ENCODE measurements at places on chromosomes 1 and 21.
A peak's percentile ranks its signal among the peaks of the same experiment; 100 is the strongest.

GRCh38 chr1:98389809-98390208 lies 271.7 kb upstream of the SNX7 start:
- no peak for DNase-seq

DNA sequence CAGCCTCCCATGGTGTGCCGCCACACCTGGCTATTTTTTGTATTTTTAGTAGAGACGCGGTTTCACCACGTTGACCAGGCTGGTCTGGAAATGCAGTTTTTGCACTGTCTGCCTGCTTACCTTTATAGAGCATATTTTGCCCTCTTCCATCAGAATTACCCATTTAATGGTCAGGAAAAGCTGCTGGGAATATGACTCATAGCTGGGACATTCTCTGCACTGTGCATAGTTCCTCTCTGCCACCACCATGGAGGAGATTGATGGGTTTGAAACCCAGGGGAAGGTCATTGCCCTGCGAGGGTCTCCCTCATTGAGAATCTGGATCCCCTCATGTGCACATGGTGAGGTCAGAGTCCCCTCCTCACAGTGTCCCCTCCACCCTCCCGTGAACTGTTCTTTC lies 32.1 kb downstream of the MX1 start:
- no peak for DNase-seq

DNA sequence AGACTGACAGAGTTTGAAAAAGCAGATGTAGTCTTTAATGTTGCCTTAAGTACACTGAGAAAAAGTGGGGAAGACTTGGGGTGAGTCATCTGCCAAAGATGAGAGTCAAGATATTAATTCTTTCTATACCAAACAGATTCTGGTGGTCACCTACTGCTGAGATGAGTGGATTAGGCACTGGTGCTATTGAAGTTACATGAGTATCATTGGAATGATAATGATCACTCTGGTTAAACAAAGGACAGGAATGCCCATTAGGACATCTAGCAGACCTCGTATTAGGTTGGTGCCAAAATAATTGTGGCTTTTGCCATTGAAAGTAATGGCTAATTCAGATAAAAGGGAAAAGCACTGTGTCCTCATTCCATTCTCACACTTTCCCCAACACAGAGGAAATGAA lies 1588.9 kb downstream of the KCNT2 start:
- DNase-seq: no peak

GRCh38 chr1:6526316-6526715 lies 28.0 kb downstream of the NOL9 start:
- no peak for DNase-seq

- DNase-seq: no peak
These were observed 3.9 kb downstream of the ADIPOR1 start for GRCh38 chr1:202954057-202954745.

- DNase-seq: no peak
These were observed 13.2 kb upstream of the PRMT2 start for GRCh38 chr21:46622226-46622625.

DNA sequence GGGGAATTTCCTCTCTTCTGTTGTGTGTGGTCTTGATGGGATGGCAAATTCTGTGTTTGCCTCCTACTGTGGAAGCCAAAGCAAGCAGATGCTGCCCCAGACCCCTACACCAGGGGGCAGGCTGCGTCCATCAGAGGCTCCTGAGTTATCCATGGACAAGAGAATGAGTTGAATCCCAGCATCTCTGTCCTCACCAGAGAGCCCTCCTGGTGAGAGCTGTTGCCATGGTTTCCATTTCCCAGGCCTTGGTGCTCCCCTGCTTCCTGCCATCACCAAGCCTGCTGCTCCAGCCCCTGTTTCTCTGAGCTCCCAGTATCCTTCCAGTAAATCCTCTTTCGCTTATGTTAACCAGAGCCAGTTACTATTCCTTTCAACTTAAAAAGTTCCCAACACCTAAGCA lies 20.4 kb upstream of the GNG12 start:
- no peak for DNase-seq

- DNase-seq: no peak
These were observed 312.5 kb upstream of the PKN2 start for GRCh38 chr1:88371436-88372023.

DNA sequence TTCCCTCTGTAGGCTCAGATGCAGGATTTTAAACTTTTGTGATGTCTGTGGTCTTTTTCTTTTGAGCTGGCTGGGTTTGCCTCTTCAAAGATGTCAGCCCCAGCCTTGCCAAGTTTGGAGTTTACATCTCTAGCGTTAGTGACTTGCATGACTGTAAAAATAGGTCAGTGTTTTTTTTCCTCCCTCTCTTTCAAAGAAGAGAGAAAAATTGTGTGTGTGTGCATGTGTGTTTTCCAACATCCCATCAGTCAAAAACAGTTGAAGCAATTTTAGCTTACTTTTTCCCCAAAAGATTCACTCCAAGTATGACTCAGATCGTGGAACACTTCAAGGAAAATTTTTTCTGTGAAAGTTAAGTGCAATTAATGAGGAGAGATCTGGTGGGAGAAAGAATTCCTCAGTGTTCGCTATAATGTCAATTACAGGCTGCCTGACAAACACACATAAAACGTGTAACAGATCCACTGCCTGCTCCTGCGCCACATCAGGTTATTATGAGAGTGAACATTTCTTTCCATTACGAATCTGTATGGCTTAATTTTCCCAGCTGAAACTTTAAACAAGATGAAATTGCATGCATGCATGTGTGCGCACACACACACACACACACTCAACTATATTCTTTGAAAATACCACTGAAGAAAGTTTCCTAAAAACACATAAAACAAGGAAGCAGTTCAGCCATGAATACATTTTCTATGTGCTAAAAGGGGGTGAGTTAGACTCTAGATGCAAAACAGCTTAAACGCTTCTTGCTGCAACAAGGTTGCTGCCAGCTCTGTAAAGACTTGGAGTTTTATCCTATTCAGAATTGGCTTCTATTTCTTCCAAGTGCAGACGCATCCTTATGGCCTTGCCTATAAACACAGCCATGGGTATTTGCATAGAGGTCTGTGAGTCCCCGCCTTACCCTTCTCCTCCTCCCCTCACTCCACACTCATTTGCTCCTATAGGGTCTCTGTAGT lies 55.5 kb downstream of the TLR5 start:
- DNase-seq: no peak

DNA sequence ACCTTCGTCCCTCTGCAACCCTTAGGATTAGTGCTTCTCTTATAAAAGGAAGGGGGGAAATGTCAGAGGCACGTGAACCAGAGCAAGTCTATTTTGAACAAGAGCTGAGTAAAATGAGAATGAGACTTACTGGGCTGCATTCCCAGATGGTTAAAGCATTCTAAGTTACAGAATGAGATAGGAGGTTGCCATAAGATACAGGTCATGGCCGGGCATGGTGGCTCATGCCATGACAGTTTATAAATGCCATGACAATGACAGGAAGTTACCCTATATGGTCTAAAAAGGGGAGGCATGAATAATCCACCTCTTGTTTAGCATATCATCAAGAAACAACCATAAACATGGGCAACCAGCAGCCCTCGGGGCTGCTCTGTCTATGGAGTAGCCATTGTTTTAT lies 2.5 kb upstream of the AQP10 start:
- no peak for DNase-seq

GRCh38 chr1:27603309-27603680 lies 649 bp downstream of the AHDC1 start:
- no peak for DNase-seq

DNA sequence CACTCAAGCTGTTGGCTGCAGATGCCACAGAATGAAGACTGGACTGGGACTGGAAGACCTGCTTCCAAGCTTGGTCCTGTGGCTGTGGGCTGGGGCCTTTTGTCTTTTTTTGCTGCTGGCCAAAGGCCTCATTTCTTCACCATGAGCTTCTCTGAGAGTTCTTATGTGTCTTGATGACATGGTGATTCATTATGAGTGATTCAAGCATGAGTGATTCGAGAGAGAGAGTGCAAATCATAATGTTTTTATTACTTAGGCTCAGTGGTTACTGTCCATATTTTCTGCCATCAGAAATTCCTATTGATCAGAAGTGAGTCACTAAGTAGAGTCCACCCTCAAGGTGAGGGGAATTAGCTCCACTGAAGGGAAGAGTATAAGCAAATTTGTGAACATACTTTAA lies 94.0 kb downstream of the PCP4 start:
- no peak for DNase-seq

- DNase-seq: no peak
These were observed 31.0 kb downstream of the NCAM2 start for GRCh38 chr21:21029164-21029563.

DNA sequence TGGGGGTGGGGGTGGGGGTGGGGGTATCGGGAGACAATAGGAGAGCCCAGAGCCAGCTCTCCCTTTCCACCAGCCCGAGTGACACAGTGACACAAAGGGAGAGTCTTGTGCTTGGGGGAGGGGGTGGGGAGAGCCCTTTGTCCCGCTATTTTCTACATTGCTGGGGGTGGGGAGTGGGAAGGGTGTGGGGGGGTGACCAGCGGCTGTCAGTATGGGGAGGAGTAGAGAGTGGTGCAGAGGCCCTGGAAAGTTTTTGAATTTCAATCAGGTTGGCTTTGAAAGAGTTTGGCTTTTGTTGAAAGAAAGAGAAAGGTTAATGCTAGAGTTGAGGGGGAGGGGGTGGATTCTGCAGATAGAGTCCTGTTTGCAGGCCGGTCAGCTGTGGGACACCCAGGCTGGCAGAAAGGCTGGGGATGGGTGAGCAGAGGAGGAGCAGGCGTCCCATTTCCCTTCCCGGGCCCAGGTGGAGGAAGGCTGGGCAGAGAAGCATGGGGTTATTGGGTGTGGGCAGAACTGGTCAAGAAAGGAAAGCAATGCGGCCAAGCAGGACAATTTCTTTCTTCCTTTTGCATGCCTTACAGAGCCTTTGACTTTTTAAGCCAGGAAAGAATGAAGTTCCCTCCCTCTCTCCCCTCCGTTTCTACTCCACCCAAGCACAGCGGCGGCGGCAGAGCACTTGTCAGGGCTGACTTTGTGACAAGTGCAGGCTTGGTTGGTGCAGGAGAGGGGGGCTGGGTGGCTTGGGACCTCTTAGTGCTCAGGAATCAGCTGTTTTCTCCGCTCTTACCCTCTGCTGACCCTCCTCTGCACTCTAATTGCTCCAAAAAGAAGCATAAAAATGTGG lies 96.2 kb downstream of the RNF220 start:
- DNase-seq: no peak

DNA sequence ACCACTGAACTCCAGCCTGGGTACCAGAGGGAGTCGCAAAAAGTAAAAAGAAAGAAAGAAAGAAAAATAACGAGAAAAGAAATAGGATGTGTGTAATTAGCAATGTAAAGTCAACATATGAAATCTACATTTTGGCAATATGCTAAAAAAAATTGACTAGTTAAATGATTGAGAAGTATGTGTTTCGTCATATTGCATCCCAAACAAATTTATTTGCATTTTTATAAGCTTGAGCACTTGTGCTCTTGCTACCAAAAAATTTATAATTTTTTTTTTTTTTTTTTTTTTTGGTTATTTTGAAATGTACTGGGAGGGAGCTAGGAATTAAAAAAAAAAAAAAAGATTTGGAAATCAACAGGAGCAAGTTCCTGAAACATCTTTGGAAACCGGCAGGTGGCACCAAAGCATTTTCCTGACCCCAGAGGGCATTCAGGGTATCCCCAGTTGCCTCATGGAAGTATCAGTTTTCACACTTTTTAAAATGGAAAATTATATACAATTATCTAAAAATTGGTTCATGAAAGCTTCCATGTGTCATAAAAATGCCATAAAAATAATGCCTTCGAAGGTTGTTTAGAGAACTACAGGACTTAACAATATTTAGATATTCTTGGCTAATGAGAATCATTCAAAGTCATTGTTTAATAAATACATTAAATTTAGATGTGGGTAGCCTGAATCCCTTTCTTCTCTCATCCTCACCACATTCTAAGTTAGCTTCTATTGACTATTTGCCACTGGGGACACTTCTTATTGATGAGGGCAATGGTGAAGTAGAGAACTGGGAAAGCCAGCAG lies 4.8 kb upstream of the HEATR1 start:
- DNase-seq: no peak

DNA sequence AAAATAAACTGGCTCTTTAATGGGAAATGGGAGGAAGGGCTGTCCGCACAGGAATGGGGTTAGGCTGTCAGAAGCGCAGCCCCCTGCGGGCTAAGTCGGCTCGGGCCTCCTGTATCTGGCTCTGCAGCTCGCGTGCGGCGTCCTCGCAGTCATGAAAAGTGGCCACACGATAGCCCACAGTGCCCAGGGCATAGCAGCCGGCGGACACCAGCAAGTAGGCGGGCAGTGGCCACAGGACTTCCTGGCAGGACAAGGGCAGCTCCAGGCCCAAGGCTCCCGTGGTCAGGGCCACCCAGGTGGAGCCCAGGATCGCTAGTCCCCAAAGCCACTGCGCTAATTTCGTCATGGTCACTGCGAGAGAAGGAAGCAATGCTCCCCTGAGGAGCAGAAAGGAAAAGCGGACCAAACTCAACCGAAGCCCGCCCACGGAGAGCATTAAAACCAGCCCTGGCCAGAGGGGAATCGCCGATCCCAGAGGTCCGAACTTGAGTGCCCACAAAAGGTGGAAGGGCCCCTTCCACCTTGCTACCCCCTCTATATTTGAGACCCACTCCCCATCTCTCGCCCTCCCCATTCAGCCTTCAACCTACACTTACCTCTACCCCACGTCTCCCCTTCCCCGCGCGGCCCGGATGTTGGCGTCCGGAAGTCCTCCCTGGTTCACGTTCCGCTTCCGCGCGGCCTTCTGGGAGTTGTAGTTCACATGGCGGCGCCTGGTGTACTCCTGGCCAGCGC lies at the start of gene DPM3:
TSS of gene DPM3 (minus strand) at position 637 of the 735 bp plus-strand sequence. CDS start at position 346, 291 bp downstream.
- peak; percentile 73 for DNase-seq

- DNase-seq: no peak
These were observed 61.0 kb downstream of the OBSCN start for GRCh38 chr1:228268881-228269265.

DNA sequence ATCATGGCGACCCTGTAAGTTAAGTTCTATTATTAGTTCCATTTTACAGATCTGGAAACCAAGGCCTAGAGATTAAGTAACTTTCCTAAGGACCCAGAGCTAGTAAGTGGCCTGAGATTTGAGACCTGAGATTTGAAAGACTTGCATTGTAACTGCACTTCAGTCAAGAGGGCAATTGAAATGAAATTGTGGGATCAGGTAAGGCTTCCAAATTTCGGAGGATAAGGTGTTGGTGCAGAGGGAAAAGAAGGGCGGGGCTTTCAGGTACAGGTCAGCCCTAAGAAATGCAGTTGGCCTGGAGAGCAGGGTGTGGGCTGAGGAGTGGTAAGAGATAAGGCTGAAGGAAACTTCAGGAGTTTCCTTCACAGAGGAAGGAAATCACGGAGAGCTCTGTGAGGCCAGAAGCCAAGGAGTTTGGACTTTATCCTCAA lies 51.1 kb downstream of the SLC16A1 start:
- no peak for DNase-seq

GRCh38 chr1:8679395-8679800 lies 138.0 kb downstream of the RERE start:
- no peak for DNase-seq

DNA sequence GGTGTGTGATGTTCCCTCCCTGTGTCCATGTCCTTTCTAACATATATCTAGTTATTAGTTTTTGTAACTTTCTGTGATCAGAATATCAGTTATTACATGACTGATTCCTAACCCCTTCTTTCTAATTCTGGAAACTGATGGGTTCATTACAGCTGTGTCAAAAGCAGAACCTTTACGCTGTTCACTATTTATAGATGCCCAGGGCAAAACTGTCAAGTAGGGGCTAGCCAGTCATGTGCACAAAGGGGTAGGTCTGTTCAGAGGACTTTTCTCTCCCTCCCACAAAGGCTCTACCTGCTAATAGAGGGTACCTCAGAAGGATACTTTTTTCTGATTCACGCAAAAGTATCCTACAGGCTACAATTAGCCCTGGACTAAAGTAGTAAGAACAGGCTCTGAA lies 79.2 kb downstream of the NRDC start:
- DNase-seq: no peak

- no peak for DNase-seq
These were observed 5.9 kb upstream of the VCAM1 start for GRCh38 chr1:100713626-100714025.

- DNase-seq: no peak
These were observed 36.1 kb upstream of the RUNX3 start for GRCh38 chr1:24966121-24966723.
